Activated T-cell treated with anti-CD3 and anti-CD28 coated beads, Interleukin-2, amount 50 U/mL, for 24 hours (primary cell): ENCODE measurements at places on chromosomes 5 and 9.

DNA sequence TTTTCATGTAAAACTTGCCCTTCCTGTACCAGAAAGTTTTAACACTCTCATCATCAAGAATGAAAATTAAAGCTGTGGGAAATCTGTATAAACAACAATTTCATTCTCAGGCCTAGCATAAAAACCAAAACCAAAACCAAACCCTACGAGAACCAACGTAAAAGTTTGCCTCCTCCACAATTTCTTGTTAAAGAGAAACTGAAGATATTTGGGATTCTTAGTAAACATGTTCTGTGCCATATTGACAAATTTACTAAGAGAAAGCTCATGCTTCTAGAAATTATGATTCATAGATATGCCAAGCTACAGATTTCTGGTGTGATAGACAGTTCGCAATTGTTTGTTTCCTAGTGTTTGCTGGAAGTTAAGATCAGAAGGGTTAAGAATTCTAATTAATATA is 801.0 kb upstream of the NUDT12 start:
- DNase-seq, result no peak

DNA sequence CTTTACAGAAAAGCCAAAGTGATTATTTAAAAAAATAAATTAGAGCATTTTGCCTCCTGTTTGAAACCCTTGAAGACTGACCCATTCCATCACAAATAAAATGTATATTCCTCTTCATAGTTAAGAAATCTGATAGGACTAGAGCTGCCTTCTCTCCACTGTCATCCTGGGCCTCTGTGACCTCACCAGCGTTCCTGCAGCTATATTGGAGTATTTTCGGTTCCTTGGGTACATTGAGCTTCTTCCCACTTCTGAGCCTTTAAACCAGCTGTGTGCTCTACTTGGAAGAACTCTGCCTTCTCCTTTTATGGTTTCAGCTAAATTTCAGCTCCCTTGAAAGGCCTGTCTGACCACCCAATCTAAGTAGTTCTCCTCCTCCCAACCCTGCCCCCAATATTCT is 99.1 kb upstream of the ABCA1 start:
- DNase-seq, result no peak

GRCh38 chr5:173882632-173883031 is 5.5 kb upstream of the CPEB4 start:
- DNase-seq, result no peak

DNA sequence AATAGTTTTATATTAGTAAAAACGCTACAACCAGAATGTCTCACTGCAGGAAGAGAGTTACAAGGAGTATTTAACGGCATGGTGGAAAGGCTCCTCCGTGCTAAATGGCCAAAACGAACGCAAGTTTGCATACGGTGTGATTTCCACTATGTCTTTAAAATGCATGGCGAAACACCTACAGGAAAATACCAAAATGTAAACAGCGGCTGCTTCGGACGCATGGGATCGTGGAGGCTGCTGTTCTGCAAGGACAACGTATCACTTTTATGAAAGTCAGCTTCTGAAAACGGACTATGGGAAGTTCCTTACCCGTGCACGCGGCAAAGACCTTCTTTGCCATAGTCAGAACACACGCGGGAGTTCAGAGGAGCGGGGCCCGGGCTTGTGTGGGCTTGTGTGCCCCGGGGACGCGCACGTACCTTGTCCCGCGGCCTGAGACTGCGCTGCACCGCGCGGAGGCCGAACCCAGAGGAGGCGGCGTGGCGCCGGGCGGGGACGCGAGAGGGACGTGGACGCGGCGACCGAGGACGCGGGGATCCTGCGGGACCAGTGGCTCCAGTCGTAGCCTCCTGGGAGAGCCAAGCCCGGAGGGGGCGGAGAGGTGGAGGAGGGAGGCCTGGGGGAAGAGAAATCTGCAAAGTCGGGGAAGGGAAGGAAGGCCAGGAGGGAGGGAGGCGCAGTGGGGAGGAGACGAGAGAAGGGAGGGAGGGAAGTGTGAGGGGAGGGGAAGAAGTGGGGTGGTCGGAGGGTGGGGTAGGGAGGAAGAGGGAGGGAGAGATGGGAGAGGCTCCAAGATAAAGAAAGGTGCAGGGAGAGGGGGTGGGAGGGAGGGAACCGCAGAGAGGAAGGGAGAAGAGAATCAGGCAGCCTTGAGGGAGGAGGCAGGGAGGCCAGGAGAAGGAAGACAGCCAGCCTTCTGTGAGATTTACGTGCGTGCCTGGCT is at the start of gene CMBL:
TSS of gene CMBL (minus strand) at position 697 of the 943 bp plus-strand sequence. CDS start 17,140 bp downstream, outside the sequence.
- peak; percentile 59 for DNase-seq

DNA sequence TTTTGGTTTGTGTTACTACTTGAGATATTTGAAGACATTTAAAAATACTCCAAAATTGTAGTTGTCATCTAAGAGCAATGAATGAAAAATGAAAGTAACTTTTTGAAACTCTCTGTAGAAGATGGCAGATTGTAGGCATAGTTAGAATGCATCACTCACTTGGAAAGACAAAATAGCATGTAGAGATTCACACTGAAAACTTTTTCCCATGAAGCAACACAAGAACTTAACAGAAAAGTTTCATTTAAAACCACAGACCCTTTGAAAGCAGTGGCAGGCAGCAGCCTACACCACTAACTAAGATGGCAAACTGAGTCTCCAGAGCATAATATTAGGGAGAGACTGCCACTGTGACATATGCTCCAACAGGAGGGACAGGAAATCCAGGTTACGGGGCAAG is 18.9 kb upstream of the FAM174A start:
- DNase-seq, result no peak

GRCh38 chr9:132768932-132769905 is 99.0 kb downstream of the GTF3C4 start:
- peak; percentile 72 for DNase-seq

DNA sequence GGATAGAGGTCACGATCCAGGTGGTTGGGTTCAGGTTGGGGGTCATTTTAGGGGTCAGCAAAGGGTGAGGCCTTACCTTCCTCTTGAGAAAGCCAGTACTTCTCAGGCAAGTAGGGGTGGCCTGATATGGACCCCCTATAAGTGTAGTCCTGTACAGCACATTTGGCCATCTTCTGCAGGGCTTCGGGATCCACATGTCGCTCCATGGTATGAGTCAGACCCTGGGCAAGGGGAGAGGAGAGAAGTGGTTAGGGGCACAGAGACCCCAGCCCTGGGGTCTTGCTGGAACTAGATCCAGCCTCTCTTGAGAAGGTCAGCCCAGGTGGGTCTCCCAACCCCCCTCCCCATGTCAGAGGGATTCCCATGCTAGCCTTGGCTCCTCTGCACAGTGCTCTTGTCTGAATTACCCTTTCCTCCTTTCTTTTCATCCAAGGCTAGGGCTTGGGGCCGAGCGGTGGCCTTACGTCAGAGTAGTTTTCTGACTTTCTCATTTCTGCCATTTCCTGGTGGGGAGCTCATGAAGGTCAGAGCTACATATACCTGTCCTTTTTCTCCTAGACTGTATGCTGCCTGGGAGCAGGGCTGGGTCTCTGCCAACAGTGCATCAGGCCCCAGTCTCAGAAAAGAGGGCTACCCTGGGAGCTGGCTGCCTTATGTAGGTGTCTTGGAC is 9.0 kb upstream of the MYORG start:
- DNase-seq, result no peak

DNA sequence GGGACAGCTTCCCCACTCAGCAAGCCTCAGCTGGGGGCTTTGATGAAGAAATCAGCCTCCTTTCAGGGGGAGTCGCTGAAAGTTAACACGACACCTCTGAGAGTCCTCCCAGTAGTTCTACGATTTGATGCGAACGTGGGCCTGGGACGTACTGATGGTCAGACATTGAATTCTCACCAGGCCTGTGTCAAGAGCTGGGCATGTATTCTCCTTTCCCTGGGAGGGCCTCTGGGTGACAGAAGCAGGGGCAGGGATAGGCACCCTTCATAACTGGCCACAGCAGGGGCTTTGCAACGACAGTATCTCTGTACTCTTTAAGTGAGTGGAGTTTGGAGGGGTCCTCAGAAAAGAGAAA is 15.6 kb upstream of the COL5A1 start:
- no peak for DNase-seq

DNA sequence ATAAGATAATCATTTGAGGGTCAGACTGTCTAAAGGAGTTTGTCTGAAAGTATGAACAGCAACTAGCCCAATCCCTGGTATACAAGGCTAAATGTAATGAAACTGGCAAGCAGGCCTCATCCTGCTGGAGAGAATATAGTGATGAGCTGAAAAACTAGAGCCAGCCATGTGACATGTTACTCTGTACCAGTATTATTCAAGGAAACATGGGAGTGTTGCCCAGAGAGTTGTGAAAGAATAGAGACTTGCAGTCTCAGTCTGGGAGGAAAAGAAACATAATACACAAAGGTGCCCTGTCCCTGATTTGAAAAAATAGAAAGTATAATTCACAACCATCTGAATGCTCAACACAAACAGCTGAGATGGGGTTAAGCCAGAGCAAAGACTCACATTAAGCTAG is 37.9 kb upstream of the HTR1A start:
- no peak for DNase-seq

GRCh38 chr5:127320032-127320965 is 29.7 kb downstream of the MEGF10 start:
- no peak for DNase-seq

GRCh38 chr9:462606-463005 is 247.9 kb downstream of the DOCK8 start:
- no peak for DNase-seq

DNA sequence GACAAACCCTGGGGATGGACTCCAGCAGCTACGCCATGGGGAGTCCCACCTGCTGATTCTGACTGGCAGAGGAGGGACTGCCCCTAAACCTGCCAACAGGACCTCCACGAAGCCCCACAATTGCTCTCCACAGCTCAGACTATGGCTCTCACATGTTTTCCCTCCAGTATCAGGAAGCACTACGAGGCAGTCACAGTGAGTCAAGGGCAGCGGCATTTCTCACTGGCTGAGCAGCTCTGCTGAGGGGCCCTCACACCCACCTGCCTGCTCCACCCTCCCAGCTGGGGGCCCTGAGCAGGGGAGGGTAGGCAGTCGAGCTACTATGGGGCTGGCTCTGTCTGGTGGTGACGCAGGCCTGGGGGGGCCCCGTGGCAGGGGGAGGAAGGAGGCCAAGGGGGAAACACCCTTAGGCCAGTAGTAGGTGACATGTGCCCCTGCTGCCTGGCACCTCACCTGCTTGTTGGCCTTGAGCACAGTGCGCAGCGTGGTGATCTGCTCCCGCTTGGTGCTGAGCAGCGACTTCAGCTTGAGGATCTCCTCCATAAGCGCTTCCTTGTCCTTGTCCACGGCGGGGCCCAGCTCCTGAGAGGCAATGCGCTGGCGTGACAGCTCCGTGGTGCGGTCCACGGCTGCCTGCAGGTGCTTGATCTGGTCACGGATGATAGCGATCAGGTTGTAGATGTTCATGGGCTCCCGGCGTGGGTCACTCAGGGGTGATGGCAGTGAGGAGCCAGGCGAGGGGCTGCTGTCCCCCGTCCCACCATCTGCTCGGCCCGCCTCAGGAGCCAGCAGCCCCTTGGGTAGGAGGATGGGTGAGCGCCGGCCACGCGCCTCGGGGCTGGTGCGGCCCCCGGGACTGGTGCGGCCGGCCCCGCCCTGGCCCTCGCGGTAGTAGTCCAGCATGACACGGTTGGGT is 46.3 kb downstream of the BICD2 start:
- no peak for DNase-seq

DNA sequence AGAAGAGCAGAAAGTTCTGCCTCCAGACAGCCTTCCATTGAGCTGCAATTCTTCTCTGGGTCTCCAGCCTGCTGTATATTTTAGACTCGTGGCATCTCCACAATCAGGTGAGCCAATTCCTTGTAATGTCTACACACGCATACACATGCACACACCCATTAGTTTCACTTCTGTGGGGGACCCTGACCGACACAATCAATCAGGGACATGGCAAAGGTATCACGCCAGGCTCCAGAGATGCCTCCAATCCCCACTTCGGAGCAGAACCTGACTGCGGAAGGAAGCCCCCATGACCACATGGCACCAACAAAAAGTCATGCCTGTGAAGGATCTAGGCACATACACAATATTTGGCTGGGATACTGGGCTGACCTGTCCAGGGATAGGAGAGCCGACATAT is 21.4 kb downstream of the SEMA4D start:
- DNase-seq, result no peak

DNA sequence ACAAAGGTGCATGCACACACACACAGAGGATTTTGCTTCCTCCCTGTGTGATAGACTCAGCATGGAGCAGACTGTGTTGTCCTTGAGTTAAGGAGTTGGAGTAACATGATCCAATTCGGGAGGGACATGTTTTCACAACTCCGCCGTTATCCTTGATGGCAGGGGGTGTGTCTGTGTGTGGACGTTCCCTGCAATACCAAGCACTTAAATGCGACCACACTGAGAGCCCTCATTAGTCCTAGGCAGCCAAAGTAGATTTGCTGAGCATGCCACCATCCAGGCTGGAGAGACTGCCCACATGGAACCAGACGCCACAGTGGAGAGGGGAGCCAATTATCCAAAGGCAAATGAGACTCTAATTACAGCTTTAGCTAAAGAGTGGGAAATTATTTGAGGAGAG is 140.1 kb downstream of the DOCK2 start:
- no peak for DNase-seq

DNA sequence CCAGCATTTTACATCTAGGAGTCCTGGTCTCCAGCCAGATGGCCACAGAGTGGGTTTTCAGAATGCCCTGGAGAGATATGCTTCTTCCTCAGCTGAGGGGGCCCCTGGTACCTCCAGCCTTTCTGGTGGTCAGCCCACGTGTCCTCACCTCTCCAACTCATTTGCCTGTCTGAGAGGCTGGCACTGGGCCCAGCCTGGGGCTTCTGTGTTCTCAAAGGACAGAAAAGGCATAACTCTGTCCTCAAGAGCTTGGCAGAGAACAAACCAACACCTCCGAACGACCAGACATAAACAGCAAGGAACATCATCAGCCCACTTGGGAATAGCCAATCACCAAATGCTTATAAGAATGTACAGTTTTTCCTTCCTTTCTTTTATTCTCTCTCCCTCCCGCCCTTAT is 17.1 kb downstream of the ENG start:
- DNase-seq, result no peak

GRCh38 chr9:113462781-113463286 is 693 bp upstream of the RGS3 start:
- DNase-seq, result no peak

- DNase-seq, result no peak
Measured at GRCh38 chr9:95980262-95981125, 105.0 kb downstream of the ERCC6L2 start.

GRCh38 chr9:27683181-27683580 is 109.9 kb upstream of the C9orf72 start:
- no peak for DNase-seq

DNA sequence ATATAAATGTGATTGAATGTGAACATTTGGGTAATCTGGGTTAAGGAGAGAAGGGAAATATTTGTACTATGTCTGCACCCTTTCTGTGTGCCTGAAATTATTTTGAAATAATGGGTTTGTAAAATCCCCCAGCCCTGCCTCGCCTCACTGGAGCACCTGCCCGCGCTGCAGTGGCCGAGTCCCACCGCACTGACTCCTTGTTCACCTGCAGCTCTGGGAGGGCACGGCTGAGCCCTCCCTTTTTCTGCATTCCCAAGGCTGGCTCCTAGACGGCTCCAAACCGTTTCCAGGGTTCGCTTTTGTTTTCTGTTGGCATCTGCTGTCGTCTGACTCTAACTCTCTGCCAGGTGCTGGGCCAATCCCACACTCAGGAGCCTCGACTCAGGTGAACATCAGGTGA is 17.6 kb upstream of the PPP1R26 start:
- no peak for DNase-seq

GRCh38 chr5:109354761-109355160 is 55.0 kb downstream of the PJA2 start:
- DNase-seq, result no peak
